T-cell (primary cell): ENCODE measurements at places on chromosomes 2 and 18.

DNA sequence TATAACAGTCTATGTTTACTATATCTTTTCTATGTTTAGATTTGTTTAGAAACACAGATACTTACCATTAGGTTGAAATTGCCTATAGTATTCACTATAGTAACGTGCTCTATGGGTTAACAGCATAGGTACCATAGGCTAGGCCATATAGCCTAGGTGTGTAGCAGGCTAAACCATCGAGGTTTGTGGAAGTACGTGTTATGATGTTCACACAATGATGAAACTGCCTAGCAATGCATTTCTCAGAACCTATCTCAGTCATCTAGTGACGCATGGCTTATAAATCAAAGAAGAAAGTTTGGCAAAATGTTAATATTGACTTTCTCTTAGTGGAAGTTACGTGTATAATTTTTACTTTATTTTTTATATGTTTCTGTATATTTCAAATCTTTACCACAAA is 466.2 kb upstream of the NRP2 start:
- no peak for DNase-seq

GRCh38 chr2:9226458-9227380 is 20.1 kb downstream of the ASAP2 start:
- DNase-seq = no peak

GRCh38 chr2:2036686-2037085 is 292.4 kb upstream of the PXDN start:
- no peak for DNase-seq

DNA sequence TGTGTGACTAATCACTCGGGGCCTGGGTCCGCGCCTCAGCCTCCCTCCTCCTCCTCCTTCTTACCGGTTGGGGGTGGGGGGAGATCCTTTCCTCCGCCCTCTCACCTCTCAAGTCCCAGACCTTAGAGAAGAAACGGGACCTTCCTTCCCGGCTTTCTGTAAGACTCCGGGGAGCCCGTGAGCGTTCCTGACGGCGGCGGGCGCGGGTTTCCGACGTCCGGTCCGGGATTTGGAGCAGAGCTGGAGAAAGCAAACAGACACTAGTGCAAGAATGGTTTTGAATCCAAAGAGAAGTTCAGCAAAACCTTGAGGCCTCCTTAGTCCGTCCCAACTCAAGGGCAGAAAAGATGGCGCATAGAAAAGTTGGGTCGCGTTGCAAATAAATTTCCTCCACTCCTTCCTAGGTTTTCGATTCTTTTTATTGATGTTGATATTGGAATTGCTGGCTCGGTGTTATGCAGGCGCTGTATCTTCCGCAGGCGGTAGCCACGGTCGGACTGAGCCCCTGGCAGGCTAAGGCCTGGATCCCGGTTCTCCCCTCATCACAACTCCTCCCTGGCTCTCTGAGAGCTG is 2.0 kb downstream of the DLX1 start:
- no peak for DNase-seq

GRCh38 chr2:235319095-235319494 is 174.7 kb upstream of the AGAP1 start:
- no peak for DNase-seq

DNA sequence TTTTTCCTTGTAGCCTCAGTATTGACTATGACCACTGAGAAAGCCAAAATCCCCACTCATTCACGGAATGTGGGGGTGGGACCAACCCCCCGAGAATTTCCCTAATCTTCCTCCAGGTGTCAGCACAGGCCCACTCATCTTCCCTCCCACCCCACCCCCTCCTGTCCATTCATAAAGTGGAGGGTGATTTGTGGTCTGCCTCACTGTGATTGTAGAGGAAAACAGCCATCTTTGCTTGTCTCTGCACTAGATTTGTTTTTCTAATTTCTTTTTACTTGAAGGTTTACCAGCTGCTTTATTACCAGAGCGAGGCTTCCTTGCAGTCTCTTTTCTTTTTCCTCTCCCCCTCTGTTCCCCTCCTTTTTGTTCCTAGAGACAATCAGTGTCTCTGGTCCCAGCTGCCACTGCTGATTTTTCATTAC is 171.8 kb downstream of the ICOS start:
- peak; percentile 31 for DNase-seq
